Activated naive CD4-positive, alpha-beta T cell treated with anti-CD3 and anti-CD28 coated beads, Interleukin-2, amount 10 ng/mL, durations not matched to agents 7 days and 5 days (primary cell): ENCODE measurements at places on chromosomes 3 and 15.

DNA sequence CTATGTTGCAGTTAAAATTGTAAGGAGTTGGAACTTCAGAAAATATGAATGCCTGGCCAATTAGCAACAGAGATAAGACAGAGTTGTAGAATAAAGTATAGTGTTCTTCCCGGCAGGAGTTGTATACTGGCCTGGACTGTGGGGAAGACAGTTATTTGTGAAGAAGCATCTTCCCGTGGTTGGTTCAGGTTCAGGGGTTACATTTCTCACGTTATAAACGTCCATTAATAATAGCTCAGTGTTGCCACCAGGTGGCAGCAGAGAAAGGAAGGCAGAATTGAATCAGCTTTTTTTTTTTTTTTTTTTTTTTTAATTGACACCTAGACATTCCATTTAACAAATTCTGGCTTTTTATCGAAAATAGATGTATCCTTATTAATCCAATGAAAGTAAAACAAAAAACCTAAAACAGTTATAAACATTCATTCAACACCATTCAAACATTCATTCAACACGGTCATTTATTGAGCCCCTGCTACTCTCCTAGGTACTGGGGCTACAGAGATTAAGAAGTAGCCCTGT is 66.4 kb upstream of the NR2E3 start:
- peak; percentile 71 for DNase-seq

- DNase-seq: no peak
These were observed 168.4 kb downstream of the P3H2 start for GRCh38 chr3:189952272-189952671.

DNA sequence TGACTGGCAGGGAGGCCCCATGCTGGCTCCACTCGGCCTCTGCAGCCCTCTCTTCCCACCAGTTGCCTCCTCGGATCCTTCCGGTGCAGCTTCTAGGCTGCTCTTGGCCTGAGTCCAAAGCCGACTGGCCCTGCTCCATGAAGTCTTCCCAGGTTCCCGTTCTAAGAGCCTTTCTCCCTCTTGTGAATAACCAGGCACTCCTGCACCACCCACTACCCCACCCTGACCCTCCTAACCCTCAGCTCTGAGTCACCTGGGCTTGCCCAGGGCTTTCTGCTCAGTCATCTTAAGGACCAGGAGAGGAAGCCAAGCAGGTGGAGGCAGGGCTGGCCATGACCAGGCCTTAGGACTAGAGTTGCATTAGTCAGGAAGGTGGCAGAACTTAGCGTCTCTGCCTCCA is 28.1 kb upstream of the CNBP start:
- no peak for DNase-seq

DNA sequence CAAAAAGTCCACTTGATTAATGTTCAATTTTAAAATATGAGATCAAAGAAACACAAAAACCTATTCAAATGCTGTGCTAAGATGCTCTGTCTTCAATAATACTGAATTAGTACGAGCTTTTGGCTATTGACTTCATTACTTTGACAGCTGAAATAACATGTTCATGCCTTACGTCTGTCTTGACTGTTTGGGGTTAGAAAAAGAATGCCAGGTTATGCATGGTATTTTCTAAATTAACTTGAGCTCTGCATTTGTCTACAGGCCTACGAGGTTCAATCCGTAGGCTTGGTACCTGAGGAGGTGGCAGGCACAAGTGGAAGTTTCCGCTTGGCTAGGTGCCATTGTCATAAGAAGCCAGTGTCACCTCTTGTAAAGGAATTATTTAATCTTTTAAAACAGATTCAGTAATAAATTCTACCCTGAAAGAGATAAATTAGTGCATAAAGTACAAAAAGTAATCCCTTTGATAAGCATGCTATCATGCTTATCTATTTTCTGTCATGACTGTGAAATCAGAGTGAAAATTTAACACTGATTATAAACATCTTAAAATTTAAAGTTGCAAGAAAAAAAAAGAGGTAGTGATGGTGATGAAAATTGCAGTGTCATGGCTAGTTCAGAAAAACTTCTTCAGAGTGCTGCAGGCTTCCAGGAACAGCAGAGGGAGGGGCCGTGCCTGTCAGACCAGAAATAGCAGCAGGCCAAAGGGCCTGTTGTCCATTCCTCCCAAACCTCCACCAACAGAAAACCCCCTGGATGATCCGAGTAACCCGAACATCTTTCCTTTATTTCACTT is 115.7 kb downstream of the ARRDC4 start:
- no peak for DNase-seq

DNA sequence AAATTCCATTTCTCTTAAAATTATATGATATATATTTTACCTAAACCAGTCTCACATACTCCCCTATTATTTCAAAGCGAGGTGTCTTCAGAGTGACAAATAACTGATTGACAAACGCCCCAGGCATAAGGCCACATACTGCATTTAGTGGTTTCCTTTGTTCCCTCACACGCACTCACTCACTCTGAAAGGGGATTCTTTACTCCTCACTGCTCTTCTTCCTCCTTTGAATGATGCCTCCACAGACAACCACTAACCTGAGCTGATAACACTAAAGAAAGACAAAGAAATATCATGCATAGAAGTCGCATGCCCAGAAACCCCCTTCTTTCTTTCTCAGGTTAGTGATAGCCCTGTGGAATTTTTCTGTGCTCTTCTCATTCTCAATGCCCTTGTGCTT is 24.1 kb upstream of the BBX start:
- no peak for DNase-seq

- DNase-seq: no peak
These were observed 24.5 kb downstream of the HHLA2 start for GRCh38 chr3:108320746-108321350.

DNA sequence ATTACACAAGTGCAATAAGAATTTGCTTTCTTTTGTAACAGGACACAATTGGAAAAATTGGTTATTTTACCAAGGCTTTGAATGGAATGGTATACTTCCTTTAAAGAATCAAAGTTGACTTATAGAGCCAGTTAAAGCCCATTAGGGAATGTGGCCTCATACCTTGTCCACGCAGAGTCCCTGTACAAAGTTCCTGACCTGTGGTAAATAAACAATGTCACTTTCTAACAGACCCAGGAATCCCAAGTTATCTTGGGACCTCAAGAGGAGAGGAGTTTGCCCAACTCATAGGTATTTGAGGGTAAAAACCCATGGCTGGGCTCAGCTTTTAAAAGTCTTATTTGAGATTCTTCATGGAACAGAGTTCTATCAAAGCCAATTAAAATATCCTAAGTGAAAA is 12.0 kb upstream of the NUP210 start:
- DNase-seq: no peak

DNA sequence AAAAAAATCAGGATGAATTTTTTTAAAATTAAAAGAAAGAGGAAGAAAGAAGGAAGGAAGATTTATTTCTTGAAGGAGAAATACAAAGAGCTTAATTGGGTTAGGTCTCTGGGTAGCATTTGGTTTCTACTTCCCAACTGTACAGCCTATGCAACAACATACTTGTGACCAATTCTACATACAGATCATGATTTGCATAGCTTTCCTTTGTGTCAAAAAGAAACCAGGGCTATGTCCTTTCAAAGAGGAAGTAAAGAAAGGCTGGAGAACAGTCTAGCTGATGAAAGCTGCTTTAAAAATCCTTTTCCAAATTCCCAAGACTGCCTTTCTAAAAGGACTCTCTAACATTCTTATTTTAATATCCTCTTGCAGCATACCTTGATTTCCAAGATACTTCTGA is 6.1 kb upstream of the HGD start:
- DNase-seq: no peak

DNA sequence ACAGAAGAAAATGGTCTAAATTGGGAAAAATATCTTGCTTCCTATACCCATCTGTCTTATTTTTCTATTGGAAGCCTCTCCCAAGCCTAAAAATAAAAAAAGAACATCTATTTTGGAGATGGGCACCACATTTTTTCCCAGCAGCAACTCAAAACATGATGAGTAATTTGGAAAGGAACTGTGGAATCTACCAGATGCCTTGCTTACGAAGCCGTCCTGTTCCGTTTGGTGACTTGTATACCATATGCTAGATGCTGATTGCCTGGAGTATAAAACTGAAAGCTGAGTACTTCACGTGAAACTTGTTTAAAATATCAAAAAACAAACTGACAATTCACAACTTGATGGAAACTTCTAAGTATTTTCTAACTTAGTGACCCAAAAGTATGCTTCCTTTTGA is 491.0 kb downstream of the ROBO2 start:
- no peak for DNase-seq

GRCh38 chr15:71506946-71507345 is 303.4 kb upstream of the NR2E3 start:
- DNase-seq: no peak

DNA sequence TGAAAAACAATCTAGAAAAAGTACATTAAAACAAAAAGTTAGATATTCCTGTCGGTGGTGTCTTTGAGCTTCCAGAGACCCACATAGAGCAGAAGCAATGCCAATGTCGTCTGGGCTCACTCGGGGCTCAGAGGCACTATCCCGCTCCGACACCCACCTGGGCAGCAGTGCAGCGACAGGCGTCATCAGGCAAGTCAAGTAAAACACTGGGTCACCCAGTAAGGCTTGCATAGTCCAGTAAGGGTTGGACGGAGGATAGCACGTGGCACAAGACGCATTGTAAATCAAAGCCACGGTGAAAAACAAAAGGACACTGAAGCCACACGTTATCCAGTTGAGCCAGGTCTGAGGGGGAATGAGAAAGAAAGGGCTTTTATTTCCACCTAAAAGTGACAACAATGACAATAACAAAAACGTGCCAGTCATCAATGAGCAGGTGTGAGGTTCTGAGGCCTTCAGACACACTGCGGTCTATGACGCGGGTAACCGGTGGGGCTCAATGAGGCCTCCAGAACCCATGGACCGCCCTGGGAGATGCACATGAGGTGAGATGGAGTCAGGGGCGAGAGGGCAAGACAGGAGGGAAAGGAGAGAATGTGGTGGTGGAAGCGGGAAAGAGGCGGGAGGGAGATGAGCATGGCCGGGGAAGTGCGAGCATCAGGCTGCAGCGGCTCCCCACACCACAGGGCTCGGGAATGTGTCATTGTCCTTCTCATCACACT is 183.0 kb downstream of the ATP10A start:
- no peak for DNase-seq

GRCh38 chr3:36876181-36876936 is 68.5 kb downstream of the TRANK1 start:
- DNase-seq: peak; percentile 40

- DNase-seq: no peak
These were observed 121.9 kb upstream of the EPHA3 start for GRCh38 chr3:88985491-88985890.

- DNase-seq: no peak
These were observed 112.2 kb upstream of the FLNB start for GRCh38 chr3:57896031-57896430.

DNA sequence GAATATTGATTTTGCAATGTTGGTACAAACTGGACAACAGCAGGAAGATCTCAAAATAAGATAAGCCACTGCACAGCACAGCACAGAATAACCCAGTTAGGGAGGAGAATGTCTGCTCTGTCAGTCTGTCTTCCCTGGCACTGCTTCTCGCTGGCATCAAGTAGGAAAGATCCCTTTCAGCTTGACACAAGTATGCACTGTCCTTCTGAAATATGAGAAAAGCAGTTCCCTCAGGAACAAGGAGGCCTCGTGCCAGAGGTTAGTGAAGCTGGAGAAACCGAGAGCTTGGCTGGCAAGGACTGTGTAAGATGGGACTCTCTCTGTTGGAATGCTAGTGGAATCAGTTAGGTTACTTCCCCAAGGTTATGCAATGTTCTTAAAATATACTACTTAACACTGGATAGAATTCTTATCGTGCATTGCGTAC is 59.1 kb downstream of the FMN1 start:
- no peak for DNase-seq

- no peak for DNase-seq
These were observed 9.2 kb downstream of the LTF start for GRCh38 chr3:46455231-46456115.

DNA sequence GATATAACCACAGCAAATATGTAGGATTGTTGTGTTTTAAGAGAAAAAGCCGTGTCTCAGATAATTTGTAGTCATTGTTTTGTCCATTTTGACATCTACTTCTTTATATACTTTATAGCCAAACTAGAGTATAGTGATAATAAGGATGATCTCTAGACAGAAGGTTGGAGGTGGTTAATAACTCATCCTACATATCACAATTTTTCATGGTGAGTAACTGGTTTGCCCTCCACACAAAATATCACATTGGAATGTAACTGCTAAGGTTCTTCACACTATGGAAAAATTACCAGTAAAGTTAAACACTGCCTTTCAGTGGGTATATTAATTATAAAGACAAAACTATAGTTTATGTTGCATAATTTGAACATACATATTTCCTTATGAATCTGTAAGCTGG is 380.7 kb downstream of the LPP start:
- no peak for DNase-seq

DNA sequence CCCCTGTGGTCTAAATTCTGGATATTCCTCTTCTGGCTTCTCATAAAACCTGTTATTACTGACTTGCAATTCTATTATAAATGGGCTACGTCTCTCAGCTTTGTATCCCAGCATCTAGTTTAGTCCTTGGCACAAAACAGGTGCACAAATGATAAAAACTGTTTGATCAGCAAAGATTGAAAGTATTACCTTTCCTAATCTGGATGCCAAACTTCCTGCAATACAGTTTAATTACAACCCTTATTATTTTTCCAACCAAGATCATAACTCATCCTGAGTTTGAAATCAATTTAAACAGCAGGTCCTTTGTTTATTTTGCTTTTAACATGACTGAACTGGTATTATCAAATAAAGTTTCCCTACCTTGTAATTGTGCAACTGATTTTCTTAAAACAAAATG is 132.6 kb downstream of the ATP1B3 start:
- DNase-seq: no peak

- DNase-seq: no peak
These were observed 59.9 kb upstream of the RASGRP1 start for GRCh38 chr15:38624244-38625205.

GRCh38 chr15:39132954-39133600 is 447.8 kb upstream of the THBS1 start:
- no peak for DNase-seq

- DNase-seq: no peak
These were observed 142.6 kb upstream of the CFAP20DC start for GRCh38 chr3:59192473-59192872.

DNA sequence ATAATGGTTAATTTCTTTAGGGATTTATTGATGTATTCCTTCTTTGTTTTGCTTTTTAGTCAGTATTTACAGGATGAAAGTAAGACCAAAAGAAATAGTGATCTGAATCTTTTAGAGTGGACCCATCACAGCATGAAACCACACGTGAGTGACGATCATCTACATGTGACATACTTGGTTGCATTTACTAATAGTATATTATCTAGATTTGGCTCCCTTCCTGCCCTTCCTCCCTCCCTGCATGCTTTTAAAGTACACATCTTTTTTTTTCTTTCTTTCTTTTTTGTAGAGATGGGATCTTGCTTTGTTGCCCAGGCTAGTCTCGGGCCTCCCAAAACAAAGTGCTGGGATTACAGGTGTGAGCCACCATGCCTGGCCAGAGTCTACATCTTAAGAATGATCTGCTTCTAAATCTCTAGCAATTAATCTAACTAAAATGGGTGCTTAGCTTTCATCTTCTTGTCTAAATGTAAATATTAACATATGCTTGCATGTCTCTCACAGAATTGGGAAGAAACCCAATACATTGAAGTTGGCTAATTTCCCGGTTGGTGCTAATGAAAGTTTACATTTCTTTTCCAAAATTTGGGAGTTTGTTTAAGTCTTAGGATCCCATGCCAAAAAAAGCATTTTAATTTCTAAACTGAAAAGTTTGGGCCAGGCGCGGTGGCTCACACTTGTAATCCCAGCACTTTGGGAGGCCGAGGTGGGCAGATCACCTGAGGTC is 38.0 kb downstream of the SENP2 start:
- DNase-seq: no peak
